ENCODE measurements at places on chromosomes 5 and 9.
A peak's percentile ranks its signal among the peaks of the same experiment; 100 is the strongest.

DNA sequence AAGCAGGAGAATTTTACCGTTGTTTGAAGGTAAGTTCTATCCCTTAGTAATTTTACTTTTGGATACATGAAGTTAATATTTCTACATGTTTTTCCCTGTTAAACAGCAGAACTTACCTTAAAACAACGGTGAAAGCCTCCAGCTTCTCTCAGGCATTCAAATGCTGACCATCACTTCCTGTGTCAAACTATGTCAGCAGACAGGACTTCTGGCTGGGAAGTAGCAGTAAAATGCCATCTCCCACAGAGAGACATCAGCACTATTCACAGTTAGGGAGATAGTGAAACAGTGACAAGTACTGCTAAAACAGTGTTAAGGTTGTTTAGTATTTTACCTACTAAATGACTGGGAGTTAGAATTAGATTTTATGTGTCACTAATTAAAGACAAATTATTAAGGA is 34.2 kb upstream of the GOLGA1 start:
- no peak for DNase-seq

DNA sequence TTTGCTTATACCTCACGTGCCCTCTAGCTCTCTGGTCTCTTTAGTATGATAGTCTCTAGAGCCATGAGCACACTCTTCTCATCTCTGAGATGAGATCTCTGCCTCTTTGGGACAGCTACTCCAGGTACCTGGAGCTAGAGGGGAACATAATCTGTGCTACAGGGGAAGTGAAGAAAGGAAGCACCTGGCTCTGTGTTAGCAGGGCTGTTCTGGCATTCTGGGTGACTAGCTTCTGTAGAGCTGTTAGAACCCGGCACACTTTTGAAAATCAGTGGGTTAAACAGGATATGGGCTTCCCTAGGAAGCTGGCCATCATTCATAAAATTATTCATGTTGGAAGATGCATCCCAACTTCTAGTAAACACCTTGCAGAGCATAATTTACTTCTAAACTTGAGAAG is 224.8 kb downstream of the MCTP1 start:
- DNase-seq: no peak

GRCh38 chr9:107361816-107362215 is 78.7 kb downstream of the RAD23B start:
- DNase-seq: no peak

GRCh38 chr5:113759505-113759904 is 246.0 kb downstream of the YTHDC2 start:
- DNase-seq: no peak

GRCh38 chr5:40687321-40687720 is 7.6 kb downstream of the PTGER4 start:
- DNase-seq: no peak

DNA sequence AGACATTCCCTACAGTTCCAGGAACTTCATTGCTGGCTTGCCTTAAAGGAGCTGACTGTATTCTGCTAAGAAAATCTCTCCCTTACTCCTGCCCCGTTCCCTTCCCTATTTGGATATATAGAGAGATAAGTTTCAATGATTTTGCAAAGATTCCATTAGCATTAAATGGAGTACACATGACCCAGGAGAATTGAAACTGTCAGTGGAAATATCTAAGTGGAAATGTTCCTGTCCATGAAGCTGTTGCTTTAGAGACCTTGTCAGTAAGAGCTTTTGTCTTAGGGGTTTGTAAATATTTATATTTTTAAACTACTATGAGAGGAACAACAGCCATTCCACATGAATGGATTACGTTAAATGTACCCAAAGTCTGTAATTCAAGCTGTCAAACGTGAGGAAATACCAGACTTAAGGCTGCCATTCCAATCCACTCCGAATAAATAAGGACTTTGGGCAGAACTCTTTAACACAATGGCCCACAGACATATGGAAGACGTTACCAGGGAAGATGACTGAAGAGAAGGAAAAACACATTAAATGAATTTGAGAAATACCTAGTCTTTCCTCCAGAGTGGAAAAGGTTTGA is 387.1 kb upstream of the PAPPA start:
- no peak for DNase-seq

DNA sequence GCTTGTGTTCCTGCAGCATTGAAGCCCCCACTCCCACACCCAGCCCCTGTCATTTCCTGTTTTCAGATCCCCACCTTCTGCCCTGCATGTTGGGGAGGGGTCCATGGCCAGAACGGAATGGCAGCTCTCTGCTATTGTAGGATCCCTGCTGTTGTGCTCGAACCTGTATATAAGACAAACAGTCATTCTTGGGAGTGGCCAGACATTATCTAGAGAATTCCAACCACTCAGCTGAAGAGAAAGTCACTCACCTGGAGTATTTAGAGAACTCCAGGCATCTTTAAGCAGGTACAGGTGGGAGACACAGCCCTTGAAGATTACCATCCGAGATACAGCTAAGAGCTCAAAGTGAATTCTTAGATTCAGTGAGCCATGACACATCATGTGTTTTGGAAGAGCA is 96.1 kb downstream of the C9orf152 start:
- no peak for DNase-seq

GRCh38 chr9:1273859-1274258 is 223.7 kb downstream of the DMRT2 start:
- DNase-seq: peak; percentile 10

GRCh38 chr5:76007904-76008303 is 75.3 kb upstream of the SV2C start:
- no peak for DNase-seq

- no peak for DNase-seq
Measured at GRCh38 chr5:168151041-168151440, 140.4 kb upstream of the WWC1 start.

DNA sequence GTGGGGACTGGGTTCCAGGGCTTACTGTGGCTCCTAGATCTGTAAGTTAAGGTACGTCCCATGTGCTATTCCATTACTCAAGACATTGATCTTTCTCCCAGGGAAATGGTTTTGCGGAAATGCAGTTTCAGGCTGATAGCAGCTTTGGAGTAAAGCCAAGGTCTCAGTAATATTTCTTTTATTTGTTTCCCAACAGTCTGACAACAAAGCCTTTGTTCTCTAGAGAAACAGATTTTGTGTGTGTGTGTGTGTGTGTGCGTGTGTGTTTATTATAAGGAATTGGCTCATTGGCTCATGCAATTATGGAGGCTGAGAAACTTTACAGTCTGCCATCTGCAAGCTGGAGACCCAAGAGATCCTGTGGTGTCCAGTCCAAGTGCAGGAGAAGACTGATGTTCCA is 12.1 kb upstream of the POC5 start:
- DNase-seq: no peak

DNA sequence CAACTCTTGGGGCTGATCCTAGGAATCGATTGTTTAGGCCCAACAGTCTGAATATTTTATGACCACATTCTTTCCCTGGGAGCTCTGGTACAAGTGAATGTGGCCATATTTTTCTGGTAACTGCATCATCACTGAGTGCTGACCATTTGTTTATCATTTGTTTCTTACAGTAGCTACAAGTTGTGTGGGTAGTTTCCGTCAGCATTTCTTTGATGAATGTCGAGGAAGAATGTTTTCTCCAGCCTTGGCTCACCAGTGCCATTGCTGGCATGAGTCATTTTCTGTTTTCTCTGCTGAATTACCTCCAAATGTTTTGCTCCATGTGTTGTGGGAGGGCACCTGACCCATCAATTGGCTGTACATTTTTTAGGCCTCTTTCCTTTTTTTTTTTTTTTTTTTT is 14.1 kb upstream of the CARD19 start:
- DNase-seq: no peak
